ENCODE measurements at places on chromosomes 7 and 10.

DNA sequence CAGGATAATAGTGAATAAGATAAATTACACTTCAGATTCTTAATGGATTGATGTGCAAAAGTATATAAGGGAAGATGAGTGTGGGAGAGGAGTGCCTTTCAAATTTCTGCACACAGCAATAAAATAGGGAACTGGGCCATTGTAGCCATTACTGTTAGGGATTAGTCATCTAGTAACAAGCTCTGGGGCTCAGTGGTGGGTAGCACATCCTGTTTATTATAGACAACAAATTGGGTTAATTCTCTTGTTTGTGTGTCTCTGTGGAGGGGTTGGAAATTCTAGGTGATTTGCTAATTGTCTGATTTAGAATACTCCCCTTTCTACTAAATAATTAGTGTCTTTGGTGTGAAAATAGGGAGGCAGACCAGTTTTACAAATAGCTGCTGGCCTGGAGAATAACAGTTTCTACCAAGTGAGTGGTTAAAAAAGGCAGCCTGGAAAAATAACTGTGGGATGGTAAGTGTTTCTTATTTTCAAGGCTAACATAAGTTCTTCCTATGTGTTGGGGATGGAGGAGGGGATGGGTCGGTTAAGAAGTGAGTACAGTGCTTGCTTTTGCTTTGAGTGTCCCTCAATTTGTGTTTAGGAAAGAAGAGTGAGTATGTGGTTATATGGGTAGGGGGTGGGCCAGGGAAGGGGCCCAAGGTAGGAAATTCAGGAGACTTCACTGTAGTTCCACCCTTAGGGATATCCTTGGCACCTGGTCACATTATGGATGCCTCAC lies 43.3 kb upstream of the TMEM248 start:
- DNase-seq, result no peak

GRCh38 chr10:62590306-62590705 lies 214.2 kb upstream of the ADO start:
- no peak for DNase-seq

DNA sequence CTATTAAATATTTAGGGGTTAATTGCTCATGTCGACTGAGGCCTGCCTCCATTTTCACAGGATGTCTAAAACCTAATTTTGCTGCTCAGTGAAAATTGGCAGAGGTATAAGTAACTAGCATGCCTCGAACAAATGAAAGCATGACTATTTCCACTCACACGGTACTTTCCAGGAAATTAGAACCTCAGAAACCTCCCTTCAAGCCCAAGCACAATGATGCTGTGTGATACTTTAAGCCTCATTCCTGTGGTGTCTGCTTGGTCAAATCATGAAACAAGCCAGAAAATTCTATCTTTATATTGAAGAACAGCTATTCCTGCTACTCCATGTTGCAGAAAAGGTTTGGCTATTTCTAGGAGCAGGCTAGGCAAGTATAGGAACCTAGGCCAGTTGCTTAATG lies 203.0 kb downstream of the SORCS3 start:
- DNase-seq, result no peak

DNA sequence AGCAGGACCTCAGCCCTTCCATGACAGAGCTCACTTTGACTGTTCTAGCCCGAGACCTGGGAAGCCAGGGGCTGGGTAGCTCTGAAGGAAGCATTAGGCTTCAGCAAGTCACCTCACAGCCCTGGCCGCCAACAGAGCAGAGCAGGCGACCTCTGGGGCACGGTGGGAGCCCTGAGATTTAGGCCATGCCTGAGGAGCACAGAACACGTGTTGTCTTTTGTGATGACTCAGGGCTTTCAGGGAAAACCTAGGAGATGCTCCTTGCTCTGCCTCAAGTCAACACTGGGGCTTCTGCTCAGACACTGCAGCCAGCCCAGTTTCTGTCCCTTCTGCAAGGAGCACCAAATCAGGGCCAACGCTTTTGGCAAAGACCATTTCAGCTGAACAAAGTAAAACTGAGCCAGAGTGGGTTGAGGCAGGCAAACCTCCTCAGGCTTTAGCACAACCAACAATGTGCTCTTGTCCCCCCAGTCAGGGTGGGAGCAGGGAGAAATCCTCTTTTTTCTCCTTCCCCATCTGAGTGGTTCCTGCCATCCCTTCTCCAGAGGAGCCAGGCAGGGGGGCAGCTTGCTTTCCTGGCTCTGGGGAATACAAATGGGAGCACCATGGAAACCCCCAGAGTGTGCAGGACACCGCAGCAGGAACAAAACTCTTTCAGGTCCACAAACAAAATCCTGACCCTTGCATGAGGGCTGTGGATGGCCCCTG lies 14.4 kb downstream of the CAMK2G start:
- DNase-seq, result no peak

DNA sequence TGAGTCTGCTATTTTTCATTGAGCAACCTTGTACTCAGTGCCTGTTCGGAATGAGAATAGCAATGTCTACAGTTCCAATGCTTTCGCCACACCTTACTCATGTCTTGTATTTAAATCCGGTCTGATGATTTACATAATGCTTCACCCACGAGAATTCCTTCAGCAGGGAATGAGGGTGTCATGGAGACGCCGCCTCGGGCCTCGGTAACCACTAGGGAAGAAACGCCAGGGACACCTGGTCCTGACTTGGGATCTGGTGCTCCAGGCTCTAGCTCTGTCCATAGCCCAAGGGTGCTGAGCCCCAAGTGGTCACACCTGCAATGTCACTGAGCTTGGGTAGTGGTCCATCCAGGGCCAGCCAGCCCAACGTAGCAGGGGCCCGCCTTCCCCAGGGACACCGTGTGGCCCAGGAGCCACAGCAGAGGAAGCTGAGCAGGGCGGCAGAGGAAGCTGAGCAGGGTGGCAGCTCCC lies 37.4 kb downstream of the PRKAG2 start:
- DNase-seq, result no peak

DNA sequence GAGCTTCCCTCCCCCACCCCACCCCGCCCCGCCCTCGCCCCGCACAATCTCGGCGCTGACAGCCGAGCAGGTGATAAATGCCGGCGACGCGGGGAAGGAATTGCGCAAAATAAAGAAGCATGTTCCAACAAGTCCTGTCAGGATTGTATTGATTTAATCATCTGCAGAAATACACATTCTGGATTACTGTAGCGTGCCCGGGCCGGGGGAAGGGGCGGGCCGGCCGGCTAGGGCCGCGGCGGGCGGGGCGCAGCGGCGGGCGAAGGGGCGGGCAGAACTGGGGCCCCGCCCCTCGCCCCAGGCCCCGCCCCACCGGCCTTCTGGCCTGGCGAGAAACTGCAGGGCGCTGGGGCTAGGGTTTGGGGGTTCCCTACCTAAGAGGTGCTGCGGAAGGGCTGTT lies 88.9 kb upstream of the PAX2 start:
- no peak for DNase-seq

DNA sequence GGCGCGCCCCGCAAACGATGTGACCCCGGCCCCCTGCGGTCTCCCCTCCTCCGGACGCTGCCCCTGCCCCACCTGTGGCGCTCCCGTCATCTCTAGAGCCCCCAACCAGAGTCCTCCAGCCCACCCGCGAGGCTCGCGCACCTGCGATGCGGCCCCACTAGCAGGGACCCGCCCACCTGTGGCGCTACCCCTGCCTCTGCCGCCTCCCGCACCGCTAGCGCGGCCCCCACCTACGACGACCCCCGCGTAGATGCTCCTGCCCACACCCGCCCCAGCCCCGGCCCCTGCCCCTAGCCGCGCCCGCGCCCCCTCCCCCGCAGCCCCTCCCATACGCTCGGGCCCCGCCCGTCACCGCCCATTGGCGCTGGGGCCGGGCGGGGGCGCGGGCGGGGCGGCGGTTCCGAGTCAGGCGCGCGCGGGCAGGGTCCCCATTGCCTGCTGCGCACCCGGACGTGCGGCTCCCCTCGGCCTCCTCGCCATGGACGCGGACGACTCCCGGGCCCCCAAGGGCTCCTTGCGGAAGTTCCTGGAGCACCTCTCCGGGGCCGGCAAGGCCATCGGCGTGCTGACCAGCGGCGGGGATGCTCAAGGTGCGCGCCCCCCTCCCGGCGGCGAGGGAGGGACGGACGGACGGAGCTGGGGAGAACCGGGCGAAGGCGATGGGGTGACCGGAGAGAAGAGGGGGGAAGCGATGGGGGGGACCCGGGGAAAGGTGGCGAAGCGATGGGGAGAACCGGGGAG lies at the start of gene PFKP:
Gene PFKP, plus strand, starts transcription at position 431 of the 741 bp plus-strand sequence. Its CDS starts 48 bp downstream, at position 479.
- DNase-seq, result peak; percentile 48

GRCh38 chr10:67331121-67331910 lies 364.7 kb downstream of the CTNNA3 start:
- DNase-seq, result no peak

Data from activated CD4-positive, alpha-beta T cell treated with anti-CD3 and anti-CD28 coated beads for 1 hour (primary cell).